NCI-H460 (cell line): ENCODE measurements at places on chromosomes 5 and 9.
A peak's percentile ranks its signal among the peaks of the same experiment; 100 is the strongest.

DNA sequence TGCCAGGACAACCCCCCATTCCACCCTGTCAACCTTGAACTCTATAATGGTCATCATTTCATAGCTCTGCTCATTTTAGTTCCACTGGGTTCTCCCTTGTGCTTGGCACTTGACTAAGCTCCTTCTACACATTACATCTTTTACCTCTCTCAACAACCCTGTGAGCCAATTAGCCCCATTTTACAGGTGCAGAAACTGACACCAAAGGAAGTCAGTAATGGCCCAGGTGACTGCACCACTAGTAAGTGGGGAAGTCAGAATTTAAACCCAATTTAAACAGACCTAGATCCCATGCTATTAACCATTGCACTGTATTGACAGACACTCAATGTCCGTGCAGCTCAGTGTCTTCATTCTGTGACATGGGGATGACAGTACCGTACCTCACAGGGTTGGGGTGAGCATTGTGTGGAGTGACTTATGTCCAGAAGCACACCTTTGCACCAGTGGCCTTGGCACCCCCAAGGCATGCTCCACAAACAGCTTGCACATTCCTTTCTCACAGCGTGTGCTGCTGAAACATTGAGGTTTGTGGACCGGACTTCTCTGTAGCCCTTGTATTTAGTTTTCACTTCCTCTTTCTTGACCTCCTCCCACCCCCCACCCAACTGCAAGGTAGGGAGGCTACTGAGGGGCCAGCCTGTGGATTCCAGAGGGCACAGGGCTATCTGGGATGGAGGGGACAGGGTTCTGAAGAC lies 23.1 kb downstream of the IRF1 start:
- DNase-seq = no peak

DNA sequence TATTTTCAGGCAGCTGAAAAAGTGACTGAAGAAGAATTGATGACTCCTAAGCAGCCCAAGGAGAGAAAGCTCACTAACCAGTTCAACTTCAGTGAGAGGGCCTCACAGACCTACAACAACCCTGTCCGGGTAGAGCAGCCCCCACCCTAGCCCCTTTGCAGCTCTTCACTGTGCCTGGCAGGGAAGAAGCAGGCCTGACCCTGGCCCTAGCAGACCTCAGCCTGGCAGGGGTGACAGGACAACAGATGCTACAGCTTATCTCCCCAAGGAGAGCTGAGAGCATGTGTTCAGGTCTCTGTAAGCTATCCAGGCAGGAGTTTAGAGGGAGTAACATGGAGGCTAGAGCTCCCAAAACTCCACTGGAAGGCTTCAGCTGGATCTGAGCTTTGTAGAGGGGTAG lies 31.8 kb downstream of the DNAI1 start:
- DNase-seq = no peak

DNA sequence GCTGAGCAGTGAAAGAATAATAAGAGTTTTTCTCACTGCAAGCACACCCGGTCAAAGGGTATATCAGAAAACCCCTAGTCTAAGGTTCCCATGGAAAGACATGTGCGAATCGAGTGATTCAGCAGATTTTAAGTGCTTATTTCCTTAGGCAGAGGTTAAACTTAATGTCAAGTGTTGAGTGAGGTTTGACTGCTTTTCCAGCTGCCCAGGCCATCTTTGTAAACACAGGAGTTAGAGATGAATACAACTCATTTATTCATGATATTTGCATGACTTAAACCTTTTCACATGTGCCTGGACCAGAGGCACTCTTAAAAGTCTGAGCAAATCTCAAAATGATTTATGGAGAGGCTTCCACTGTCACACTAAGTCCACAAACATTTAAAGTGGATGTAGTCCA lies 137.8 kb upstream of the RGMB start:
- peak; percentile 6 for DNase-seq

GRCh38 chr5:156456857-156457256 lies 129.9 kb downstream of the SGCD start:
- DNase-seq = no peak

DNA sequence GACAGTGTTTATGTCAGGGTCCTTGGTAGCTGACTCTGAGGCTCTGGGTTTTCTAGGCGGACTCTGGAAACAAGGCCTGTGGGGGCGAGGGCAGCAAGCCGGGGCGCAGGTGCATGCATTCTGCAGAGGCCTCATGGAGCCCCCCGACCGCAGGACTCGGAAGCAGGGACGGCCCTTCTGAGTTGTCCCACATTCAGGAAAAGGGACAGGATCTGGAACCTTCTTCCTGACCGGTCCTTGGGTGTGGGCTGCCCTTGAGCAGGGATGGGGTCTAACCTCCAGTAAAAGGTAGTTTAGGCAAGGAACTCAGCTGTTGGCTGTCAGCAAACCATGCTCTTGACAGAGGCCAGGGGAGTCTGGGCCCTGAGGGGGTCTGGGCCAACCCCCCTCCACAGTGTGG lies 7.4 kb upstream of the COL5A1 start:
- DNase-seq = no peak

DNA sequence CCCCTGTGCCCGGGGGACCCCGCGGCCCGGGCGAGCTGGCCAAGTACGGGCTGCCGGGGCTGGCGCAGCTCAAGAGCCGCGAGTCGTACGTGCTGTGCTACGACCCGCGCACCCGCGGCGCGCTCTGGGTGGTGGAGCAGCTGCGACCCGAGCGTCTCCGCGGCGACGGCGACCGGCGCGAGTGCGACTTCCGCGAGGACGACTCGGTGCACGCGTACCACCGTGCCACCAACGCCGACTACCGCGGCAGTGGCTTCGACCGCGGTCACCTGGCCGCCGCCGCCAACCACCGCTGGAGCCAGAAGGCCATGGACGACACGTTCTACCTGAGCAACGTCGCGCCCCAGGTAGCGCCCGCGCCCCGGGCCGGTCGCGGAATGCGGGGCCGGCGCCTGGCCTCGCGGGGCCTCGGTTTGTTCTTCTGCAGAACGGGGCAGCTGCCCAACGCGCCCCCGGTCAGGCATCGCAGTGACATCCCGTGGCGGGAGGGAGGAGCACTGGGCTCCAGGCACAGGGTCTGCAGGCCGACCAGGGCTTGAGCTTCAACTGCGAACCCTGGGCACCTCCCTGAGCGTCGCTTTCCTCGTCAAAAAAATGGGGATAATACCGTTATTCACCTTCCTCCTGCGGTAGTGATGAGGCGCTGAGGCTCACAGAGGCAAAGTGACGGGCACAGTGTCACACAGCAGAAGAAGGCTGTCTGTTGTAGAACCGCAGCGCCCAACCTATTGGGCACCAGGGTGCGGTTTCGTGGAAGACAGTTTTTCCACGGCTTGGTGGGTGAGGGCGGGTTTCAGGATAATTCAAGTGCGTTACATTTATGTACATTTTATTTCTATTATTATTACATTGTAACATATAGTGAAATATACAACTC lies 777 bp downstream of the ENDOG start:
- no peak for DNase-seq

DNA sequence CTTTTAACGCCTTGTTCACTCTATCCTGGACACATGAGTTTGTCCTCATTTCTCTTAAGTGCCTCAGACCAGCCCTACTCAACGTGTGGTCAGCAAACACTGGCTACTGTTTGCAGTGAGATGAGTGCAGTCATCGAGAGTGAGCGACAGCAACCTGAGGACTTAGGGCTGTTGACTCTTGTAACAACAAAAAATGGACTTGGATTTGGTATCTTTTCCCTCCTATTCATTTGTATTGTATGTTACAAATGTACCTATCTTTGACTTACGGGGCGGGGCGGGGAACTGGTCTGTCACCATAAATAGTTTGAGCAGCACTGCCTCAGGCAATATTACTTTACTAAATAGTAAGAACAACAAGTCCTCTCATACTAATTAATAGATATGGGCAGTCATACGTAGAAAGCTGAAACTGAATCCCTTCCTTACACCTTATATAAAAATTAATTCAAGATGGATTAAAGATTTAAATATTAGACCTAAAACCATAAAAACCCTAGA lies 84.1 kb downstream of the TLE1 start:
- DNase-seq = no peak

DNA sequence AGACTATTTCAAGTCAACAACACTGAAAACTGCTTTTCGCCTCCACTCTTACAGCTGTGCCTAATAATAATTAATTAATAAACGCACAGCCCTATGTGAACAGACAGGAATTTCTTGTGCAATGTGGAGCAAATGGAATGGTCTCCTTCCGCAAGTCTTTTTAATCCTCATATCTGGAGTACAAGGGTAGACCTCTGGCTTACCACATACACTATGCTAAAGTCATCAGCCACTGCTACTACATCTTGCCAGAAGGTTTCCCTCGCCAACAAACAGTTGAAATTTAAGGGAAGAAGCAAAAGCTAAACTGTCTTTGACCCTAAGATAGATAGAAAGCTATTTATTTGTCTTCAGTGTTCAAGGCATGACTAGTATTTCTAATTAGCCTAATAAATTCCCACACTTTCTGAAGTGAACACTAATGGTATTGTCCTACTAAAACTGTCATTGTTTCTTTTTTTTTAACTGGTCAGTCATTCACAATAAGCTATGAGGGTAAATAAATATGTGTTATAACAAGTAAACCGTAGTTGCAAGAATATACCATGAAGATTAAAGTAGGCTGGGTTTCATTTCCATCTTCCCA lies 63.9 kb downstream of the GOLPH3 start:
- no peak for DNase-seq

- DNase-seq = no peak
These were observed 1930.5 kb downstream of the EFNA5 start for GRCh38 chr5:105740242-105740641.

- no peak for DNase-seq
These were observed 39.2 kb downstream of the PRUNE2 start for GRCh38 chr9:76866689-76867088.

DNA sequence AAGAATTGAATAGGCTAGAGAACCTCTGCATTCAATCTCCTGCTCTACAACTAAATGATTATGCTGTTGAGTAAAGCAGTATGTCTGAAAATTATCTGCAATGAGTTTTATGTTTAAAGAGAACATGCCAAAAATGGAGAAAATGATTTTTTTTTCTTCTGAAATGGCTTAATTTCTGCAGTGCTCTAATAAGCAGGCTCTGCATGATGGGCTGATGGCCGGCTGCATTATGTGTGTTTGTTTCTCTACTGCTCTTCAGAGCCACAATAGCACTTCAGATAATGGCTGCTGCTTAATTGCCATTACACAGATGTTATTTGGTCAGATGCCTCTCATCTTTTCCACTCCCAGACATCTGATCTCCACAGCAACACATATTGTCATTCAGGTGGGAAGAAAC lies 286.4 kb upstream of the DMAC1 start:
- DNase-seq = no peak

GRCh38 chr5:69285448-69286116 lies 47.0 kb downstream of the CCDC125 start:
- no peak for DNase-seq

DNA sequence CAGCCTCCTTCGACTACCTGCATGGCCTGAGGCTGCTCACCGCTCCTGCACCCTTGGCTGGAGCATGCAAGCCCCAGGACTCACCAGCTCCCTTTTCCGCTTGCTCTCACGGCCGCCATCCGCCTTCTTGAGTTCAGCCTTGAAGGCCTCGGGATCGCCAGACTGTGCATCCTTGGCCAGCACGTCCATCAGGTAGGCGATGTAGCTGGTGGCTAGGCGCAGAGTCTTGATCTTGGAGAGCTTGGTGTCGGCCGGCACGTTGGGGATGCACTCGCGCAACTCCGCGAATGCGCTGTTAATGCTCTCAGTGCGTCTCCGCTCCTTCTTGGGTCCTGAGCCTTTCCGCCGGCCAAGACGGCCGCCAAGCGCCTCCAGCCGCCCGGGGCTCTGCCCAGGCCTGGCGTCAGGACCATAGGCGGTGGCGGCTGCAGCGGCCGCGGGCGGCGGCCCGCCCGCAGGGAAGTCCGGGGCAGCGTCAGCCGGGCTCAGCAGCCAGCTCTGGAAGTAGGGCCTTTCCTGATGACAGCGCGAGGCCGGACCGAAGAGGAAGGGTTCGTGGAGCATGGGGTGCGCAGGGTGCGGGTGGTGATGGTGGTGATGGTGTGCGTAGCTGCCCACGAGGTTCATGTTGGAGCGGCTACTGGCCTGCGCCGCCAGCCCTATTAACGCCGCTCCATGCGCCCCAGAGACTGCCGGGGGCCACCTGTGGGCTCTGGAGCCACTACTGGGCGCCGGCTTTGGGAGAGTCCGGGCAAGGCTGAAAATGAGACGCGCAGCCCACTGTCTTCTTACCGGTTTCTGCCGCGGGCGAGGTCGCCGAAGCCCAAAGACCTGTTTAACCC lies 424 bp downstream of the HAND1 start:
- no peak for DNase-seq

GRCh38 chr5:115963566-115963965 lies 1.3 kb downstream of the LVRN start:
- no peak for DNase-seq

GRCh38 chr5:64680289-64680688 lies 10.0 kb upstream of the SHISAL2B start:
- DNase-seq = no peak

DNA sequence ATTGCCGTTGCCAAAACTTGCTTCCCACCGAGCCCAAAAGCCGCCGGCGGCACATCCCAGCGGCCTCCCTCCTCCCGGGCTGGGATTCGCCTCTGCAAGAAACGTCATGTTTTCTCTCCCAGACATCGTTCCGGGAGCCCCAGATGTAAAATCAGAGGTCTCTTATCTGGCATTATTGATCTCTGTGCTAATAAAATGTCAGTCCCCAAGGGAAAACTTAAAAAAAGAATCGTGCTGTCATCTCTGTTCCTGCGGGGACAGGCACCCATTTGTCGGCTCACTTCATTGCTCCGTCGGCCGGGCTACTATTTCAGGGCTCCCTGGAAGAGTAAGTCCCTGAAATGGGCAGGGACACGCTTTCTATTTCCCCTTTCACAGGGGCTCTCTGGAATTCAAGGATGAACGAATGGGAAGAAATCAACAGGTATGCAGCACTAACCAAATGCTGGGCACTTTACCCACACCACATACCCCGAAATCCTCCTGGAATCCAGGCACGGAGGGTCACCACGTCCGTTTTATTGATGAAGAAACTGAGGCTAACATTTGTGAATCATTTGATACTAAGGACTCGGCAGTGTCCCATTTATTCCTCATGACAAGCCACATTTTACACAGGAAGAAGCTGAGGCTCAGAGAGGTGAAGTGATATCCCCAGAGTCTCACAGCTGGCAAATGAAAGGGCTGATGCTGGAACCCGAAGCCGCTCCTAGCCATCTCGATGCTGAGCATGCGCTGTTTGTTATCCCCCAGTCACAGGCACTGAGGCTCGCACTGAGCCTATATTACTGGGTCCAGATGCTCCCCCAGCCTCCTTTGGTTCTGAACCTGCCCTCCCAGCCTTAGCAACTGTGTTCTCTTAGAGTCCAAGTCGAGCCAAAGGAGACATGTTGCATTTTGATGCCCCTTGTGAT lies 35.7 kb upstream of the MSX2 start:
- DNase-seq = no peak

DNA sequence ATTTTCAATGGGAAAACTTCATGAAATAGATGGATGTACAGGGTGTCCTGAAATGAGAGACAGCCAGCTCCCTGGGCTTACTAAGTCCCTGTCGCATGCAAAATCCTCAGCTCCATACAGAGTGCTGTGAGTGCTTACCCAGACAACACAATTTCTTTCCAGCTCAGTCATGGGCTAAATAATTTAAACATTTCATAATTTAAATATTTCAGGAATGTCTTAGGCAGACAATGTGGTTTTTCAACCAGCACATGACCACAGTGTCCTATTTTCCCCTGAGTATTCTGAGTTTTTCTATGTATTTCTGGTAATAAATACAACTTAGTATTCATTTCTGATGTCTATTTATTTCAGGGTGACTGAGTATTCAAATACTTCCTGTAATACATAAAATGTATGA lies 188.5 kb upstream of the SNX2 start:
- DNase-seq = no peak

- DNase-seq = no peak
These were observed 66.7 kb upstream of the HSPB3 start for GRCh38 chr5:54388811-54389210.
